ENCODE measurements at places on chromosomes 5 and 9. TPM values are rescaled to one million over a fixed set of nuclear protein-coding genes. Genes with fewer than 3 reads are reported as not detected.

GRCh38 chr5:96321345-96321744 is 111.7 kb downstream of the PCSK1 start:
- H3K4me3 ChIP-seq, result no peak overlapping the region
- H3K27ac ChIP-seq, result no peak overlapping the region
- H3K27me3 ChIP-seq, result no peaks in the 10 kb centered on the region
- no peak for DNase-seq
- H3K36me3 ChIP-seq, result no peaks in the 10 kb centered on the region
- H3K4me1 ChIP-seq, result no peaks in the 10 kb centered on the region

DNA sequence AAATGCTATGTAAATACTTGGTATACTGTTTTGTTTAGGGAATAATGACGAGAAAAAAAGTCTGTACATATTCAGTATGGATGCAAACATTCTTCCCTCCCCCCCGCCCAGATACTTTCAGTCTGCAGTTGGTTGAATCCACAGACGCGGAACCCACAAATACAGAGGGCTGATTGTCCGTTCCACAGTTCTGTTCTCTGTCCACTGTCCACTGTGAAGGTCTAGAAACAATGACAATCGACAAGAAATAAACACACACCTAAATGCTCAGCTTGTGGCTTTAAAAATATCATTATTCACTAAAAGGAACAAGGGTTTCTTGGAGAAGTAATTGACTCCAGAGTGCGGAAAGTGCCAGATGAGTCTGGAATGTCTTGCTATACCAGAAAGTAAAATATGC is 109.1 kb downstream of the TMEM161B start:
- no peak overlapping the region for H3K27ac ChIP-seq
- no peaks in the 10 kb centered on the region for H3K36me3 ChIP-seq
- H3K27me3 ChIP-seq, result no peaks in the 10 kb centered on the region
- no peak for DNase-seq
- H3K4me1 ChIP-seq, result no peaks in the 10 kb centered on the region

DNA sequence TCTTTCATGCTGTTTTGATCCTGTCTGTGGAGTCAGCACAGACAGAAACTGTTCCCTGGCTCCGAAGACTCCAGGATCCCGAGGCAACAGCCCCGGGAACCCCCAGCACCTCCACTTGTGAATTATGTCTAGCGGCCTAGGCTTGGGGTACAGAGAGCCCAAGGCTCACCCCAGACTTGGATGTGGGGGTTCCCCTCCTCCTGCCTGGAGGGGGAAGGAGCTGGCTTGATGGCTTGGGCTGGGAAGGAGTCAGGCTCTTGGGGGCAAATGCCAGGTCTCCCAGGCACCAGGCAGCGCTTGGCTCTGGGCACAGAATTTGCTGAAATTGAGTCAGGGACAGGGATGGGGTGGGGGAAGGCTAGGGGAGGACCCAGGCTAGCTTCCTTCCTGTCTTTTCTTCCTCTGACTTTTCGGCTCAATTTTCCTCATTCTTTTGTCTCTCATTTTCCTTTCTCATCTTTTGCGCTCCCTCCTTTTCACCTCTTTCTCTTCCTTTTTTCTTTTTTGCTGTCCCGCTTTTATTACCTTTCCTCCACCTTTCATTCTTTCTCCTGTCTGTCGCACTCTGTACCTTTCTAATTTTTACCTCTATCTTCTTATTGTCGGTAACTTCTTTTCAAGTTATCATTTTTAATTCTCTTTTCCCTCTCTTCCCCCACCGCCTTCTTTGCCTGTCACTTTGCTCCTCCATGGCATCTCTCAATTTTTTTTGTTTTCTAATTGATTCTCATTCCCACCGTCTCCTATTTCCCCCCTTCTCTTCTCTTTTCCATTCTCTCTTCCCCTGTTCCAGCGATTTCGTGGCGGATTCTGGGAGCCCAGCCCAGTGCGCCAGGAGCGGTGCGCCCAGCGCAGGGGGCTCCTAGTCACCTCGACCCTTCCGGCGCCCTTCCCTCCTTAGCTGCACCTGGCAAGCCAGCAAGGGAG is 10.5 kb downstream of the MSX2 start:
- H3K4me1 ChIP-seq, result no peaks in the 10 kb centered on the region
- no peak overlapping the region for H3K4me3 ChIP-seq
- no peak overlapping the region for H3K27ac ChIP-seq
- H3K27me3 ChIP-seq, result peaks cover 82% of the 10 kb centered on the region
- no peaks in the 10 kb centered on the region for H3K36me3 ChIP-seq

PCDHA5 gene
- polyA plus RNA-seq, result not detected
